Vagina (tissue), 2 donors: ENCODE measurements at places on chromosomes 4 and X.

DNA sequence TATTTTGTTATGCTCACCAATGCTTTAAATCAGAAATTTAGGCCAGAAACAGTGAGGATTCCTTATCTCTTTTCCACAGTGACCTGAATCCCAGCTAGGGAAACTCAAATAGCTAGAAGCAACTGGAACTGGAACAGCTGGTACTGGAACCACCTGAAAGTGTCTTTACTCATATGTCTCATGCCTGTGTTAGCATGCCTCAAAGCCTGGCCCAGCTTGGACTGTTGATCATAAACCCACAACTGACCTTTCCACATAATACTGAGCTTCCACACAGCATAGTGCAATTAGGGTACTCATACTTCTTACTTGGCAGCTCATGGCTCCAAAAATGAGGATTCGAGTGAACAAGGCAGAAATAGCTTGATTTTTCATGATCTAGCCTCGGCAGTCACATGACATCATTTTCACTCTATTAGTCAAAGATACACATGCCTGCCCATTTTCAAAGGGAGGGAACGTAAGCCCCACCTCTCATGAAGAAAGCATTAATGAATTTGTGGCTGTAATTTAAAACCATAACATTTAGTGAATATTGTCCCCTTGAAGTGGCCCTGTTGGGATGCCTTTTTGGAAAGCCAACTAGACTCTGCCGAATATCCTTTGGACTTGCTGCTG lies 80.8 kb upstream of the ACSL1 start:
- no peak for DNase-seq

DNA sequence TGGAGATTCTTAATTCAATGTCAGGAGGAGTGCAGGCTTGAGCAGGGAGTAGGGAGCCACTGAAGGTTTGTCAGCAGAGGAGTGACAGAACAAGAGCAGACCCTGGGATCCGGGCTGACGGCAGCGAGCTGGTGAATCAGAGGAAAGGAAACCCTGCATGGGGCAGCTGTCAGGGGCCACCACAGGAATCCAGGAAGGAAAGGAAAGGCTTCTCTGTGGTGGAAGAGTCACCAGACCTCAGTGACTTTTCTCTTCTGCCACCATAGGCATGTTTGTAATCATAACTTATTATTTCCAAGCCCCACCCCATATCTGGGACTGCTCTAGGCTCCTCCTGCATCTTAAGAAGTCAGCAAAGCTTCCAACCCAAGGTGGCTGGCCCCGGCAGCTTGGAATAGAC lies 150.9 kb downstream of the BCOR start:
- no peak for DNase-seq

GRCh38 chrX:114615765-114616164 lies 31.9 kb downstream of the HTR2C start:
- DNase-seq: no peak

DNA sequence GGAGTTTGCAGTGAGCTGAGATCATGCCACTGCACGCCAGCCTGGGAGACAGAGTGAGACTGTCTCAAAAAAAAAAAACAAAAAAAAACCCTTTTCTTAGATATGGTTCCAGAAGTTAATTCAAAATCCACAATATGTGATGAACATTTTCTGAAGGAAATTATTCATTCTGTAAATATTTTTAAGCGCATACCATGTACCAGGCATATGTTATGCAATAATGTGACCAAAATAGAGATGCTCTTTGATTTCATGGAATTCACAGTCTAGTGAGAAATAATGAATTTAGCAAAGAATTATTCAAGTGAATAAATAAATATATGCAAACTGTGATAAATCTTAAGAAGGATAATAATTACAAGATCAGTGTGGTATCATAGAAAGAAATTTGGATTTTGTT lies 174.7 kb downstream of the GC start:
- no peak for DNase-seq

GRCh38 chr4:99179626-99180025 lies 35.5 kb upstream of the ADH4 start:
- DNase-seq: no peak

GRCh38 chr4:152983221-152983620 lies 47.1 kb downstream of the FHDC1 start:
- no peak for DNase-seq

GRCh38 chr4:166315721-166316467 lies 442.9 kb downstream of the TLL1 start:
- DNase-seq: no peak

GRCh38 chr4:2888886-2889285 lies 45.2 kb downstream of the ADD1 start:
- no peak for DNase-seq

DNA sequence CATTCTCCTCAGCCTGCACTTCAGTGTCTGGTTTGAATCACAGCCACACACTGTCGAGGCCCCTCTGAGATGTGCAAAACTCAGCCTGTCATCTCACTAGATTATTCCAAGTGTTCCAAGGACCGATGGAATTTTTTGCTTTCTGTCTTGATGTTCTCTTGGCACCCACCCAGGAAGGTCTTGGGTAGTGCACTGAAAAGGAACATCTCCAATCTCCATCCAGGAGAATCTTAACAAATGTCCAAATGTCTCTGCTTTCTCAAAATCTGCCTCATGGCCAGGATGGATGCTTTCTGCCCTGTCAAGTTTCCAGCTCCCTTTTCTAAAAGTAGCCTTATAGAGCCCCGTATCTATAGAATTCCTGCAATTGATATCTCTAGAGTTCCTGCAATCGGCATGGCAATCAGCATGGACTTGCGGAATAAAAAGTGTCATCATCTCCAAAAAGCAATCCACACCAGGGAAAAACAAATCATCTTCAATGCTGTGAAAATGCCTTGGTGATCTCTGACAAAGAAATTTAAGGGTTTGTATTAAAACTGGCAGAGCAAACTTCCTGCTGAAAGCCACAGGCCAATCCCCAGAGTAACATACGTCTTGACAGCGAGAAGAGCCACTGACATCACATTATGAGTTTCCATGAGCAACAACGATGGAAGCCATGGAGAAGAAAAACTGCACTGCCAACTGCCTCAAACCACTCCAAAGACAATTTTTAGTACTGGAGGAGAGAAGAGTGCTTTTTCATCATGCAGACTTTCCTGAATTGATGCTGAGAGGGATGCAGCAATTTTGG lies 215.3 kb upstream of the FAM9B start:
- DNase-seq: no peak

DNA sequence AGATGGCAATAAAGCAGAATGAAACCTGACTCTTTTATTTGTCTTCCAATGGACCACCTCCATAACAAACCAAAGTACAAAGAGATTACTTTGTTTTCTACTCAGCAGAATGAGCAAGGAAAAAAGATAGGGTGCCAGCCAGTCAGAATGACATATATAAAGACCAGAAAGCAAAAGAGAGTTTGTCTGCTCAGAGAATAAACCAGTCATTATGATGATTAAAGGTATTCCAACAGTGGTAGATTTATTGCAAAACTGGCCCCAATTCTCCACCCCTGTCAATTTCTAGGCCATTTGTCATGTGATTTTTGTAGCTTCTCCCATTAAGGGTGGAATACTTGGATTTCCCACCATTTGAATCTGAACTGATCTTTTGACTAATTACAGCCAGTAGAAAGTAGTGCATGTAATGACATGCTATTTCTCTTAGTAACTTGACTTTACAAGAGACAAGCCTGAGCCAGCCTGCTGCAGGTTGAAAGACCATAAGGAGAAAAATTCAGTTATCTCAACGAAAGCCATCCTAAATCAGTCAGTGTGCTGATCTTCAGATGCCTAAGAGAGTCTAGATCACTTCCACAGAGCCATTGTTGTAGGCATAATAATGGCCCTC lies 203.1 kb downstream of the EPHA5 start:
- DNase-seq: no peak

GRCh38 chr4:74933562-74934015 lies 673 bp downstream of the PARM1 start:
- DNase-seq: no peak

DNA sequence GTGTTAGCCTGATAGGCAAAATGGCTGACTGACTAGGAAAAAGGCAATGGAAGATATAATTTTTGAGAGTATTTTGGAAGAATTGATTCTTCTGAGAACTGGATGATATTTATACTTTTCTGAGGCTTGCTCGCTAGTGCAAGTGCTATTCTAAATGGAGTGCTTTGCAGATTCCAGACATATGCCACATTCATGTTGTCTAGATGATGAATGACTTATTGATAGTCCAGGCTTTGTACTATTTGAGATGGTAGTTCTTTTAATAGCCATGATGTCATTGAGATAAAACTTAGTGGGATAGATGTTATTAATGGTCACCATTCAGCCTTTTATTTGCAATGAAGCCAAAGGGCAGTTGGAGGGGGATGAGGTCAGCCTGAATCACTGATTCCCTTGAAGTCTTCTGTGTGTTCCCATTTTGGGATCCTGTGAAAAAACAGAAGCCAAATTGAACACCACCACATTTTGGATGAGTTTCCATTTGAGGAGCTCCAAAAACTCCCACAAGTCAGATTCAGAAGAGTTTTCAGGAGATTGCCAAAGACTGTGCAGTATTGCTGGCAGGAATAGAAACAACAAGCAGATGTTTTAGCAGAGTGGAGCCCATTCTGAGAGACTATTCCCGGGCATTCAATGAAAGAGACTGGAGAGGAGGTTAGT lies 184.1 kb downstream of the IL1RAPL2 start:
- no peak for DNase-seq

- DNase-seq: no peak
Measured at GRCh38 chr4:35879479-35879878, 364.8 kb downstream of the ARAP2 start.

DNA sequence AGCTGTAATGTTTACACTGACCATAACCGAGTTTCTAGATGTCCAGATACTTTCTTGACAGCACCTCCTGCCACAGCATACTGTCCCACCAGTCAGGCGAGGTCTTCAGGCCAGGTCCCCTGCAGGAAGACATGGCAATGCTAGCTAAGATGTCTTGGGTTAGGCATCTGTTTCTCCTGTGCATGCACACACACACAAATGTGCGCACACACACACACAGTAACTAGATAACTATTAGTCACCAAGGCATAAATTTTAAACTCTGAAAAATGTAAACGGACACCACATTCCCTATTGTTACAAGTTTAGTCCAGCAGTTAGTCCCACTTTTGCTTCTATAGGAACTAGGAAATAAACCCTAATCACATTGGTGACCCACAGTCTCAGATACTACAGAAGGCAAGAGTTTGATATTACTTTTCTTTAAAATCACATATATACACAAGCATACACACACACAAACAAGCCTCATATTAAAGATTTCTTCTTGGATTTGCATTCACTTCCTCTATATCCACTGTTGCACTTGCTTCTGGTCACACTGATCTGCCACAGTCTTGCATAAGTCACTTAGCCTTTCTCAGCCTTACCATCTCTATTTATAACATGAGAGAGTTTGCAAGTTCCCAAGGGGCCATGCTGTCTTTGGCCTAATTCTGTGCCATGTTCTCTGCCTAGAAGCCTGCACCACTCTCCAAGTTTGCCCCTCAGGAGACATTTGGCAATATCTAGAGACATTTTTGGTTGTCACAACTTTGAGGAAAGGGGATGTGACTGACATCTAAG lies 32.2 kb downstream of the IL21 start:
- no peak for DNase-seq

GRCh38 chr4:121148621-121149020 lies 15.5 kb downstream of the TNIP3 start:
- no peak for DNase-seq

DNA sequence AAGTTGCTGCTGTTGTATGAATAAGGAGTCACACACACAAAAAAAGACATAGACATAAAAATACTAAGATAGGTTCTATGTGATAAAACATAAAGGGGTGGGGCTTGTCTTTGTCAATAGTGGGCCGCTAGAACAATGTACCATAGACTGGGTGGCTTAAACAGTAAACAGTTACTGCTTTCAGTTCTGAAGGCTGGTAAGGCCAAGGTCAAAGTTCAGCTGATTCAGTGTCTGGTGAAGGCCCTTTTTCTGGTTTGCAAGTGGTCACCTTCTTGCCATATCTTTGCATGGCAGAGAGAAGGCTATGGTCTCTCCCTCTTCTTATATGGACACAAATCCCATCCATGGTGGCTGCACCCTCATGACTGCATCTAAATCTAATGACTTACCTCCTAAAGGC lies 1980.7 kb downstream of the PCDH7 start:
- no peak for DNase-seq

DNA sequence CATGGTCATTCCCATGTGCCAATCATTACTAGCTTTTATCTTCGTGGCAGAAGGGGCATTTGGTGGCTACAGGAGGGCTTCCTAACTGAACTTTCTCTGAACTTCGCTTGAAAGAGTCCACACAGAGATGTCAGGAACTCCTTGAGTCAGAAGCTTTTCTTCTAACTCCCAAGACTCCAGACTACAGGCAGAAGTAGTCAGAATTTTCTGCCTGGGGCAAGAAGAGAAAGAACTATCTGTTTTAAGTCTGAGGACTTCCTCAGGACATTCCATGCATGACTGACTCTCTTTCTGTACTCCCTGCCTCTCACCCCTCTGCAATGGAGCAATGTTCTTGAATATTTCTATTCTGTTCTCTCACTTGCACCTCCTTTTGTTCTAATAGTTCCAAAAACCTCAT lies 170.5 kb upstream of the TBC1D9 start:
- no peak for DNase-seq

GRCh38 chrX:97844943-97845342 lies 961.2 kb downstream of the RPA4 start:
- DNase-seq: no peak

GRCh38 chr4:26746802-26747213 lies 113.8 kb upstream of the STIM2 start:
- DNase-seq: no peak

GRCh38 chrX:22999696-23000223 lies at the start of gene DDX53:
Gene DDX53, plus strand, starts transcription at chrX:22999960. Its CDS starts 98 bp downstream, at chrX:23000058.
- DNase-seq: no peak

- DNase-seq: no peak
Measured at GRCh38 chr4:3037957-3038461, 36.3 kb downstream of the HTT-AS start.

DNA sequence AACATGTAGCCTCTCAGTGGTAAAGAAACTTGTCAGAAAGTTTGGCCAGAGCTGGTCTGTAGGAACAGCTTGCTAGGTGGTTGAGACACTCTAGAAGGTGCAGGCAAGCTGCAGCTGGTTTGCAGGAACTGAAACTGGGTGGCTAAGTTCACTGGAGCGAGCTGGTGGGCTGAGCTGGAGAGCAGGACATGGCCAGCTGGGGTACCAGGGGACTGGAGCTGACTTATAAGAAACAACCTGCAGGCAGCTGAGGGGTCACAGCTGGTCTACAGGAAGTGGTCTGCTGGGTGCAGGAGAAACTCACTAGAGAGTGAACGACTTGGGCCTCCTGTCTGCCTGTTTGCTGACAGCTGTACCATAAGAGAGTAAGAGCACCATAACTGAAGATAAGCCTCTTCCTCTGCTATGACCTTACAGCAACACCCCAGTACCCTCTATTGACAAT lies 157.1 kb upstream of the LNX1 start:
- DNase-seq: no peak

DNA sequence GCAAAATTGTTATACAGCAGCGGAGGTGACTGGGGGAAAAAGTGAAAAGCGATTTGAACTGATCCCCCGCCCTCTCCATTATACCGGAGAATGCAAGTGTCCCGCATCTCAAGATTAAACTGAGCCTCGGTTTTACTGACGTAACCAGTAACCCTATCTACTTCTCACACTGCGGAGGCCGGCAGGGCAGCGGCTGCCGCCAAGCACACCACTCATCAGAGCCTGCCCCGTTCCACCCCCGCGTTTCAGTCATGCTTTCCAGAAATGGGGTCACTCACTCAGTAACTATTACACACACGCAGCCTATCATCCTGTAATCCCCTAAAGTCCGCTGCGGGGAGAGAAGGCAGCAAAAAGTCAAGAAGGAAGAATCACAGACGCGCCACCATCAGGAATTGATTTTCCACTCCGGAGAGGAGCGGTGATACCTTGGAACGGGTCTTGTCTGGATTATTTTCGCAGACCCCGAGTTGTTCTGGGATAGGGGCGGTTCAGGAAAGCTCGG lies 1.4 kb downstream of the RPS6KA3 start:
- DNase-seq: no peak
